ENCODE measurements at places on chromosomes 3 and 15.

- DNase-seq = no peak
These were observed 8.6 kb downstream of the NT5DC2 start for GRCh38 chr3:52524752-52525679.

- no peak for DNase-seq
These were observed 47.4 kb downstream of the CBLB start for GRCh38 chr3:105821433-105821832.

GRCh38 chr3:111901637-111902036 lies 42.6 kb downstream of the PHLDB2 start:
- no peak for DNase-seq

- DNase-seq = no peak
These were observed 25.0 kb upstream of the C3orf52 start for GRCh38 chr3:112061152-112061551.

- DNase-seq = no peak
These were observed 613.2 kb downstream of the PDCD6IP start for GRCh38 chr3:34411596-34411995.

DNA sequence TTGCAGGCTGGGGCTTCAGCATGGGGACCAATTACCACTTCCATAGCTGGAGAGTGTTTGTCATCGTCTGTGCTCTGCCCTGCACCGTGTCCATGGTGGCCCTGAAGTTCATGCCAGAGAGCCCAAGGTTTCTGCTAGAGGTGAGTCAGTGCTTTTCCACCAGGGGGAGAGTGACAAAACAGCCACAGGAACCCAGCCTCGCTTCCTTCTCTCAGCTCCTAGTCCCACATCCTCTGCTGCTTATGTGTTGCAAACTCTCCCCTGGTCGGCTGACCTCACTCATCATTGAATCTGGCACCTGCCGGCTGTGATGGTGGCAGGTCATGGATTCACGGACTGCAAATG lies 158.3 kb downstream of the SV2B start:
- no peak for DNase-seq

GRCh38 chr3:157360044-157360443 lies 76.6 kb upstream of the PTX3 start:
- no peak for DNase-seq

GRCh38 chr3:151909681-151910405 lies 36.4 kb downstream of the SUCNR1 start:
- DNase-seq = no peak

DNA sequence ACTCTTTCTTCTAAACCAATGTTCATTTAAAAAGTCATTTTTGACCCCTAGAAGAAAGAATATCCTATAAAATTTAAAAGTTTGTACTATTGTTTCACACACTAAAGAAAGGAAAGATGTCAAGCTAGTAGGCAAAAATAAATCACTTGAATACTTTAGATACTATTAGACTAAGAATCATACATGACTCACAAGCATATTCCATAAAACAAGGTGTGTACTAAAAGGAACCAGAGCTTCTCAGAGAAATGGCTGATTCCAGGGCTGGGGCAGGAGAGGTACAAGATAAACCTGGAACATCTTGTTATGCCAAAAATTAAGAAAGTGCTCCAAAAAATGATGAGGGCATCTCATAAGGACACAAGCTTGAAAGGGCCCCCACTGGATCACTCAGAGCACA lies 8.7 kb downstream of the DLG1 start:
- no peak for DNase-seq

- no peak for DNase-seq
These were observed 30.6 kb upstream of the FAM107A start for GRCh38 chr3:58607816-58608215.

GRCh38 chr15:93250209-93250608 lies 161.2 kb upstream of the RGMA start:
- DNase-seq = no peak

DNA sequence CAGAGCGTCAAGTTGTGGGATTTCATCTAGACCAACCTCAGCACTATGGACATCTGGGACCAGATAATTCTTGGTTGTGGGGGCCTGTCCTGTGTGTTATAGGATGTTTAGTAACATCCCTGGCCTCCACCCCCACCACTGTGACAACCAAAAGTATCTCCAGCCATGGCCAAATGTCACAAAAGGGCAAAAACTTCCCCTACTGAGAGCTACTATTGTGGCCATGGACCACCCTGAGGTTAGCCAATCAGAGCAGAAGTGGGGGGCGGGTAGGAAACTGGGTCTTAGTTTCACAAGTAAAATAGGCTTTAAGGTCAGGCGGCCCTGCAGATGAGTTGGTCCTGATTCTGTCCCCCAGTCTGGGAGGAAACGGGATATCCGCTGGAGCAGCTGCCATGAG lies 25.4 kb downstream of the KIF7 start:
- no peak for DNase-seq

GRCh38 chr3:124019291-124019690 lies 27.4 kb upstream of the ROPN1 start:
- no peak for DNase-seq

GRCh38 chr3:136109499-136109898 lies 86.6 kb downstream of the MSL2 start:
- DNase-seq = no peak

- DNase-seq = no peak
These were observed 17.5 kb downstream of the IL1RAP start for GRCh38 chr3:190531406-190531805.

- no peak for DNase-seq
These were observed 118.9 kb downstream of the FOXP1 start for GRCh38 chr3:71464613-71465012.

- DNase-seq = no peak
These were observed 183.2 kb downstream of the FNDC3B start for GRCh38 chr3:172222478-172223071.

DNA sequence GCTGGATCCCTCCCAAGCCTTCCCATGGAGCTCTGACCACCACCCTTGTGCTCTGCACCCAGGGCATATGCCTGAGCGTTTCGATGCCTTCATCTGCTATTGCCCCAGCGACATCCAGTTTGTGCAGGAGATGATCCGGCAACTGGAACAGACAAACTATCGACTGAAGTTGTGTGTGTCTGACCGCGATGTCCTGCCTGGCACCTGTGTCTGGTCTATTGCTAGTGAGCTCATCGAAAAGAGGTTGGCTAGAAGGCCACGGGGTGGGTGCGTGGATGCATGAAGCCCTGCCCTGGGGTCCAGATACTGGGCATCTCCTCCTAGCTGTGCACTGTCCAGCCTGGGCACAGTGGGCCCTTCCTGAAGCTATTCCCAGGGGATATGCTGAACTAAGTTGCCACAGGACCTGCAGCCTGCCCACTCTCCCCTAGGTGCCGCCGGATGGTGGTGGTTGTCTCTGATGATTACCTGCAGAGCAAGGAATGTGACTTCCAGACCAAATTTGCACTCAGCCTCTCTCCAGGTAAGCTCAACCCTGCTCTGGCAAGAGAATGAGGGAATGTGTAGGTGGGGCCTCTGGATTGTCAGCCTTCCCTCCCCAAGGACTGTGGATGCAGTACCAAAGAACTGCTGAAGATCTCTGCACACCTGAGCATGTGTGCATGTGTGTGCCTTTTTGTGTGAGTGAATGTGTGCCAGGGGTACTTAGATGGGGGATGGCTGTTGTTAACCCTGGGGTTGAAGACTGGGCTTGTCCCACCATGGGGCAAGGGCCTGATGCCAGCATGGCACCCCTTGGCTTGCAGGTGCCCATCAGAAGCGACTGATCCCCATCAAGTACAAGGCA lies 2.1 kb downstream of the MYD88 start:
- no peak for DNase-seq

GRCh38 chr3:177080122-177080521 lies 117.2 kb downstream of the TBL1XR1 start:
- DNase-seq = no peak

- no peak for DNase-seq
These were observed 1.3 kb downstream of the TCF12 start for GRCh38 chr15:56919609-56920366.

DNA sequence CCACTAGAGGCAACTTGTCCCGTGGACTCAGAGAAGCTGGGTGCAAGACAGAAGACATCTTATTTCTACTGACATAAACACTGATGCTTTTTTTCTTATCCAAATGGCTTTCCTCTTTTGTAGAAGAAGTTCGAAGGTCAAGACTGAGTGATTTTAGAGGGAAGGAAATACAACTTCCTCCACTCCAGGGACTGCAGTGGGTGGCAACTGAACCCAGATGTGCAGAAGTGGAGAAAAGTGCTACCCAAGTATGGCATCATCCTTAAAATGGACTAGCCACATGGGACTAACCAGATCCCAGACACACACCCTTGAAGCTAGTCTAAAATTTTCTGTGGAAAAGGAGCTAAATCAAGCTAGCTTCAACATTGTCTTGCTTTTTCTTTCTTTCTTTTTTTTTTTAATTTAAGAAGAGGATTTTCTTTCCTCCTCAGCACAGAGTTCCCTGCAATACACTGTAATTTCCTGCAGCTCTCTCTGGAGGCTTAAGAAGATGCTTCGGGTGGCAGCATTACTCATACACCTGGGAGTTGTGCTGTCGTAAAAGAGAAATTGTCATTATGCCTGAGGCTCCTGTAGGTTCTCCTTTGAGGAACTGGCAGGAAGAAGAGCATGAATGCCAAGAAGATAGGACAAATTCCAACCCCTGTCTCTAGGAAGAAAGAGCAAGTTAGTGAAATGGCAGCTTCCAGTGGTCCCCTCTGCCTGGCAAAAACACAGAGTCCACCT lies 3.8 kb upstream of the FRMD4B start:
- no peak for DNase-seq

- no peak for DNase-seq
These were observed 985.2 kb upstream of the ROBO1 start for GRCh38 chr3:80753021-80753420.

DNA sequence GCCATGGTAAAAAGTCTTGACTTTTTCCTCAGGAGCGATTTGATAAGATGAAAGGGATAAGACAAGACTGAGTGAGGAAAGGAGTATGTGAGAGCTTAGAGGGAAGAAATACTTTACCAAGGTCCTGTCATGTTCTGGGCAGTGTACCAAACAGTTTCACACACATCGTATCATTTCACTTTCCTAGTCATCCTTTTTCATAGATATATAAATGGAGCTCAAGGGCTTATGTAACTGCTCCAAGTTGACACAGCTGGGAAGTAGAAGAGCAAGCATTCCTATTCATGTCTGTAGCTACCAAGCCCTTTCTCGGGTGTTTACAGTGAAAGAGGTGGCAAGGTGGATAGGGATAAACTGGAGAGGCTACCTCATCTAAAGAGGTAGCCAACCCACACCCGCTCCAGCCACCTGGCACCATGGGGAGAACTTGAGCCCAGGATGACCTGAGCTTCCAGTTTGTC lies 57.4 kb downstream of the MRPS25 start:
- DNase-seq = no peak

GRCh38 chr3:125960066-125960424 lies 8.9 kb upstream of the ROPN1B start:
- DNase-seq = no peak

DNA sequence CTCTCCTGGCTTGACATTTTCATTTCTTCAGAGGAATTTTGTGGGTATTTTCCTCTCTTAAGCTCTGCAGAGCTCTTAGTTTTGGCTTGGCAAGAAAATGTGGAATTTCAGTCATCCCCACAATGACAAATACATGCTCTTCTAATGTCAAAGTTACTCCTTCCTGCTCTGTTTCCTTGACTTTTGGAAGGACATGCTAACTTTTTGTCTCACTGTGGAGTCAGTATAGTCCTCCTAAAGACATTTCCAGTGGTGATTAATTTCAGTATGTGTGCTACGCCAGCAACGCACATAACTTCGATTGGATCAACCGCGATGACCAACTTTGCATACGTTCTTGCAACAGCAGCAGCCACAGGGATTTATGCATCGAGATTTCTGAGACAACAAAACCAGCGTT lies 13.3 kb downstream of the EBLN2 start:
- DNase-seq = no peak

DNA sequence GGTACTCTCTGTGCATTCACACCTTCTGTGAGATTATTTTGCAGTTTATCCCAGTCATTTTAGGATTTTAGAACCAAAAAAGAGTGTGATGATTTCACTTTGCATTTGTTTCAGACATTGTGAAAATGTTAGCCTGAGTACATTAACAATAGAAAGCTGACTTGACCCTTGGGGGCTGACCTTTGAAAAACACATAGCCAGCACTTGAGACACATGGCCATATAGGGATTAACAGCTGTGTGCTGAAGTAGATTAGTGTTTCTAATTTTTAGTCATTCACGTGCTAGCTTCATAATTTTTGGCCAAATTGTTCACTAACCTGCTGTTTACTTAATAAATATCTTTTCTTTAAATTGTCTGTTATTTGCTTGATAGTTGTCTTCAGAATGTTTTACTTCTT lies 3.5 kb downstream of the FEM1B start:
- DNase-seq = no peak

- no peak for DNase-seq
These were observed 278.9 kb downstream of the OCA2 start for GRCh38 chr15:27820232-27820631.

DNA sequence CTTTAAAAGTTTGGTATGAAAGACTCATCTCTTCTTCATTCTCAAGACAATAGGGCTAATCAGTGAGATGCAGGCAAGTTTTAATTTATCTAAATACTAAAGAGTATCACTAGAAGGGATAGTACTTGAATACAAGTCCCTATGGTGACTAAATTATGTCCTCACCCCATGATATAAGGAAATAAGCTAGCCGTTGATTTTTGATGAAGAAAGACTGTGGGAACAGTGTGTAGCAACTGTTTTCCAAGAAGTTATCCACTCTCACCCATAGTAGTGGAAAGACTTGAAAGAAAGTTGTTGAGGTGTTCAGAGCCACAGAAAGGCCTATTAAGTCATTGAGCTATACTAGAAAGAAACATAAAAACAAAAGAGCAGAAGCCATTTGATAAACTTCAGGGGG lies 36.7 kb downstream of the PIK3CA start:
- no peak for DNase-seq

DNA sequence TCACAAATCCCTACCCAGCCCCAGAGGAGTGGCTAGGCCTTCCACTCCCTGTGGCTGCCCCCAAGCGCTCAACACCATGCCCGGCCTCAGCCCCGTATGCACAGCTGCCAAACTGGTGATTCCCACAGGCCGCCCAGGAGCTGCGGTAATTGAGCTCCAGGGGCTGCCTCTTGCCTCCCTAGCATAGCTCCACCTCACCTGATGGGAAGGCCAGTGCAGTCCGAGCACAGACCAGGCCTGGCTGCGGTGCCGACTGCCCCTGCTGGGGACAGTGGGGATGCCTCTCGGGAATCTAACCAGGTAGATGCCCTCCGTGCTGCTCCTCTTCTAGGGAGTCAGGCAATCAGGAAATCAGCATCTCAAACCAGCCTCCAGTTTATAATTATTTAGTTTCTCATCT lies 25.9 kb downstream of the SCN5A start:
- DNase-seq = no peak

All from stimulated activated CD8-positive, alpha-beta memory T cell treated with anti-CD3 and anti-CD28 coated beads, Interleukin-4, amount 100 ng/mL, for 1 hour (primary cell).